Right cardiac atrium (tissue), 5 donors: ENCODE measurements at places on chromosomes 5 and 9.

GRCh38 chr5:109989994-109990722 lies 300.4 kb downstream of the MAN2A1 start:
- DNase-seq, result no peak

GRCh38 chr9:103904242-103904641 lies 189.9 kb upstream of the SMC2 start:
- no peak for DNase-seq

DNA sequence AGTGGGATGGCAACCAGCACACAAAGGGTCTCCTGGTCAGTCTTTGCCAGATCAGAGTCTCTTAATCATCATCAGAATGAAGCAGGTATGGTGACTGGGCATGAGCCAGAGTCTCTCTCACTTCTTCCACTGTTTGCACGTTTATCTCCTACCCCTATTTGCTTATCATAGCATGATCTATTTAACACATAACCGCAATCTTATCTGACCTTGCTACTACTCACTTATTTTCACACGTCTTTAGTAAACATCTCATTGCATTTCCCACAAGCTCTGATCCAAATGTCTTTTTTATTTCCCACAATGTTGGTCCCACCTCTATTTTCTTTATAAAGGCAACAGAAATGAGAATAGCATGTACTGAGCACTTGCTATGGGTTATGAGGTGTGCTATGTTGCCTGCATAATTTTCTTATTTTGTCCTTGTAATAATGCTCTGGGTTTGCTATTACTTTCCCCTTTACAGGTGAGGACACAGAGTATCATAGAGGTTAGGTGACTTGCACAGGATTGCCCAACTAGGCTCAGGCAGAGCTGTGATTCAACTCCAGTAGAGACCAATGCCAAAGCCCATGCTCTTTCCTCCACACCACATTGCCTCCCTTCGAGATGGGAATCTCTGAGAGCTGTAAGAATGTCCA lies 39.7 kb upstream of the IL7R start:
- no peak for DNase-seq

- peak; percentile 62 for DNase-seq
These were observed 48.2 kb upstream of the SARDH start for GRCh38 chr9:133786371-133786753.

GRCh38 chr9:88738709-88739108 lies 203.7 kb downstream of the NXNL2 start:
- no peak for DNase-seq

DNA sequence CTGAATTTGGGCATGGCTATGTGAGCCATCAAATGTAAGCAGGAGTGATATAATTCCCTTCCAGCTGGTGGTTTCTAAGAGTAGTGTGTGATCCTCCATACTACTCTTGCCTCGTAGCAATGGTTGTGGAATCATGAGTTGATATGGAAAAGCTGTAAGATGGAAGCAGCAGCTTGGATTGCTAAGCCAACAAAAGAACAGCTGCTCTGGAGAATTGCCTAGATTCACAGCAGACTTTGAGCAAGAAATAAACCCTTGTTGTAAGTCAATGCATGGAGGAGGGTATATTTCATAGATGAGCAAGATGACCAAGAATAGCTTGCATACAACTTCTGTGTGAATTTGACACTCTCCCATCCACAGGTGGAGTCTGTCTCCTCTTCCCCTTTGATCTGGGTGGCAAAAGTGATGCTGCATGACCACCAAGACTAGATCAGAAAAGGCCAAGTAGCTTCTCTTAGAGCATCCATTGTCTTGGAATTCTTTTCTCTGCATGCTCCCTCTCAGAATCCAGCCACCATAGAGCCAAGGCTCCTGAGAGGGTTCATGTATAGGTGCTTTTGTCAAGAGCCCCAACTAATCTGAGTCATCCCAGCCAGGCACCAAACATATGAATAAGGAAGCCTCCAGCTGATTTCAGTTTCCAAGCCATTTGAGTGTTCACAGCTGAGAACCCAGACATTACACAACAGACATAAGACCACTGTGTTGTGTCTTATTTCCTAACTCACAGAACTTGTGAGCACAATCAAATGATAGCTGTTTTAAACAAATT lies 79.0 kb downstream of the PRLR start:
- DNase-seq, result no peak

DNA sequence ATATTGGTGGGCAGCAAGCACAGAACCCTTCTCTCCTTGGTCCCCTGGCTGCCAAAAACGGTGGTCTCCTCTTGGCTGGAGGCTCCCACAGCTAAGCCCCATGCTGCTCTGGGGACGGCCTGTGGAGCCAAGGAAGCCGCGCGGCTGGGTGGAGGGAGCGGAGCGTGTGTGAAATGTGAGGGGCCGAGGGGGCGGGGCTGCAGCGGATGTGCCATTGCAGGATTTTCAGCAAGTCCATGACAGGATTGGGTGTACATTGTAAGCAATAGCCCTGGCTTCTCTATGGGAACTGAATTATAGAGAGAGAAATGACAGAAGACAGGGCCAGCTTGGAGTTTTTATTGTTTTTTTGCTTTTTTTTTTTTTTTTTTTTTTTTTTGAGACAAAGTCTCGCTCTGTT lies 336.5 kb downstream of the DIRAS2 start:
- no peak for DNase-seq

DNA sequence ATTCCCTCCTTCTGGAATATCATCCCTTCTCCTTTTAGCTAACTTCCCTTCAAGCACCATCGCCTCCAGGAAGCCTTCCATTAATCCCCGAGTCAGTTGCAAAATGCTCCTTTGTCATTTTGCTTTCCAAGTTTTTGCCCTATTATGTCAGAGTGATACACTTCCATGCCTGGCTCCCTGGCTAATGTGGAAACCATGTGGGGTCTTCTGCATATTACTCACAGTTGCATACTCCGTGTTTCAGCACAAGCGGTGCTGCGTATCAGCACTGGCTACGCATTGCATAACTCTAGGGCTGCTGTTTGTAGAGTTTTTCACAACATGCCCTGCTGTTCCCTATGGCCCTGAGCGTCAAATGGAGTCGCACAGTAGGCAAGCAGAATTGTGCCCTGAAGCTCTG lies 1.9 kb downstream of the TEX53 start:
- no peak for DNase-seq

GRCh38 chr9:35658968-35659220 lies 802 bp downstream of the CCDC107 start:
- peak; percentile 83 for DNase-seq

DNA sequence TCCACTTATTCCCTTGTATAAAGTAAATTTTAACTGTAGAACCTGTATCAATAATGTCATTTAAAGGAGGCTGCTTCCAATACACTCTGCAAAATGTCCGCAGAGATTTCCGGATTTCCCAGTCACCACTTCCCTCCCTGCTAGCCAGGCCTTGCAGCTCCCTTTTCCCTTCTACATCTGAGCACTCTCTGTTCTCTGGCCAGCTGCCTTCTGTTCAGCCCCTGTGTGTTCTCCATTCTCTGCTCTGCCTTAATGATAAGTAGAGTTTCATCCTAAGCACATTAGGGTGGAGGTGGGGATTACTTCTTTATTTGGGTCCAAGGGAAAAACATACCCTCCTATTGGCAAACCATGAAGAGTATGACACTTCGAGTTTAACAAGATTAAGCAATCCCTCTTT lies 719.6 kb upstream of the WWC1 start:
- DNase-seq, result no peak

GRCh38 chr9:68631811-68632210 lies 73.2 kb upstream of the PIP5K1B start:
- DNase-seq, result no peak

GRCh38 chr5:129078660-129079059 lies 15.9 kb upstream of the ISOC1 start:
- no peak for DNase-seq

DNA sequence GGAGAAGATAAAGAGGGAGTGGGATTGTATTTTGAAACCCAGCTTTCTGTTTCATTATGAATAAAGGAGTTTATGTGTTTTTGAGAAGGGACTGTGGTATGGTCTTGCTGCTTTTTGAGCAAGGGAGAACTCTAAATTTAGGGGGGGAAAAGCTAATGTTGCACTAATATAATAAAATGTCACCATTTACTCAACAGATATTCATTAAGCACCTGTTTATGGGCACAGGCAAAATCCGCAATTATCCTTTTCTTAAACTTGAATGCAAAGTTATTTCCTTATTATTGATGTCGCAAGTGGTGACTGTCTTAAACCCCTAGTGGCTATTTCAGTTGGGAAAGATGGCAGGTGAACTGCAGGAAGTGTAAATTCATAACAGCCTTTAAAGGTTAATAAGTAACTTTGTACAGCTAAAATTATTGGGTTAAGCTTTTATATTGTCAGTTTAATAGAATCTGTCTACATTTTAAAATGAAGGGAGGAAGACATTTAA lies 1.5 kb downstream of the CDC42SE2 start:
- DNase-seq, result no peak

DNA sequence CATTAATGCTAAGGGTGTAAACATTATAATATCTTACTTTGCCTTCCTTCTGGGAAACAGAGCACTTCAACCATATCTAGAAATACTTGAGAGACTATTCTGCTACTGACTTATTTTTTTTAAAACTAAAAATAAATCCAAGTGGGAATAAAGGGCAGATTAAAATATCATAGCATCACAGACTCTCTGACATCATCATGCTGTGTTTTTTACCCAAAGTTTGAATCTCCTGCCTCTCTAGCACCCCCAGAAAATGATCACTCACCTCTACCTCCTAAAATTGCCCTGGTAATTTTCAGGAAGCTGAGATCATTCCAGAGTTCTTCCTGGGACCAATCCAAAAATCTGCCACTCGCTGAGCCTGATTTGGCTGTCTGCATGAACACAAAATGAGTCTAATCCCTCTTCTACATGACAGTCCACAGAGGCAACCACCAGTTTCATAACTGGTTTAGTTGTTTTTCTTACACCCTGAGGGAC lies 813.8 kb upstream of the DMAC1 start:
- DNase-seq, result no peak

- no peak for DNase-seq
These were observed 223.2 kb upstream of the PANK3 start for GRCh38 chr5:168802337-168802736.

DNA sequence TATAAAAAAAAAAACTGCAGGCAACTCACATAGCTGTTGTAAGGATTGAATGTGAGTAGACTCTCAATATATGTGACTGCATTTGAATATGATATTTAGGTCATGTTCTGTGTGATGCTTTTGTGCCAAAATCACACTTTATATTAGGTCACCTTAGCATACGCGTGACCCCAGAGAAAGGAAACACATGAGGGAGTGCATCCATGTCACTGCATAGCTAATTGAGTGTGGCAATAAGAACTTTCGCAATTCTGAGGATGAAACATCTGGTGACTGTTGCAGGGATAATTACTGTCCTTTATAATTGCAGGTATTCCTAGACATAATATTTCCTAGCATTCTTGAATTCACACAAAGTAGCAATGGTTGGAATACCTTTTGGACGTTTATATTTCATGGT lies 459.5 kb upstream of the KLF4 start:
- DNase-seq, result no peak

DNA sequence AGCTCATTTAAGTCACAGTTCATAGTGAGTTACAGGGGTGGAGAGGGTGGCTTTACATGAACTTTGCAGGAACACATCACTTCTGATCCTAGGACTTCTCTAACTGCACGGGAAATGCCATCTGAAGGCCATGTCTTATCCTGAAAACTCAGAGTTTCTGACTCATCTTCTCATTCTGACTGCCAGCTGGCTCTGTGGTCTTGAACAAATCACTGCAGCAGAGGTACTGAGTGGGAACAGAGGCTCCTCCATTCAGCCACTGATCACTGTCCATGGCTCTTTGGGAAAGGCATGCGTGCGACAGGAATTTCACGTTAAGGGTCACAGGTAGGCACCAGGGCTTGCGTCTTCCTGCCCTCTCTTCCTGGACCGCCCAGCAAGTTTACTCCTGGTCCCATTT lies 114.6 kb upstream of the LRRTM2 start:
- DNase-seq, result no peak

GRCh38 chr9:133320421-133320881 lies 15.5 kb downstream of the SURF6 start:
- DNase-seq, result no peak

- DNase-seq, result no peak
These were observed 9.9 kb upstream of the HMCN2 start for GRCh38 chr9:130255631-130256134.

- no peak for DNase-seq
These were observed 16.7 kb downstream of the PIK3R1 start for GRCh38 chr5:68232277-68232676.

- DNase-seq, result no peak
These were observed 484.7 kb downstream of the IRX1 start for GRCh38 chr5:4080370-4080769.

DNA sequence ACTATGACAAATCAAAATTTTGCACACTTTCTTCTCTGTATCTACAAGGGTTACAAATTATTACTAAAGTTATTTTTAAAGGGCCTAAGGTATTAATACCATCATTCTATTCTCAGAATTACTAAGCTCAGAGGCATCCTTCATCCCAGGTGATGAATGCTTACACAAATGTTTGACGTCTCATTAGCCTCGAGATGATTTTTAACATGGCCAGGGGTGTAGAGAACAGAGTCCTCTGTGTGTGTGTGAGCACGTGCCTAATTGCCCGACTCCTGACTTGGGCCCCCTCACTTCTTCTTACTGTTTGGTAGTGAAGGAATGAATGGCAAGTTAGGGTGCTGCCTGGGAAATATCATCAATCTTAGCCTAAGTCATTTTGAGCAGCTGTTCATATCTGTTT lies 221.1 kb downstream of the ENC1 start:
- no peak for DNase-seq

- DNase-seq, result peak; percentile 46
These were observed 75.4 kb downstream of the OSMR start for GRCh38 chr5:38921174-38921573.

- no peak for DNase-seq
These were observed 58.0 kb upstream of the FSD1L start for GRCh38 chr9:105389796-105390195.

DNA sequence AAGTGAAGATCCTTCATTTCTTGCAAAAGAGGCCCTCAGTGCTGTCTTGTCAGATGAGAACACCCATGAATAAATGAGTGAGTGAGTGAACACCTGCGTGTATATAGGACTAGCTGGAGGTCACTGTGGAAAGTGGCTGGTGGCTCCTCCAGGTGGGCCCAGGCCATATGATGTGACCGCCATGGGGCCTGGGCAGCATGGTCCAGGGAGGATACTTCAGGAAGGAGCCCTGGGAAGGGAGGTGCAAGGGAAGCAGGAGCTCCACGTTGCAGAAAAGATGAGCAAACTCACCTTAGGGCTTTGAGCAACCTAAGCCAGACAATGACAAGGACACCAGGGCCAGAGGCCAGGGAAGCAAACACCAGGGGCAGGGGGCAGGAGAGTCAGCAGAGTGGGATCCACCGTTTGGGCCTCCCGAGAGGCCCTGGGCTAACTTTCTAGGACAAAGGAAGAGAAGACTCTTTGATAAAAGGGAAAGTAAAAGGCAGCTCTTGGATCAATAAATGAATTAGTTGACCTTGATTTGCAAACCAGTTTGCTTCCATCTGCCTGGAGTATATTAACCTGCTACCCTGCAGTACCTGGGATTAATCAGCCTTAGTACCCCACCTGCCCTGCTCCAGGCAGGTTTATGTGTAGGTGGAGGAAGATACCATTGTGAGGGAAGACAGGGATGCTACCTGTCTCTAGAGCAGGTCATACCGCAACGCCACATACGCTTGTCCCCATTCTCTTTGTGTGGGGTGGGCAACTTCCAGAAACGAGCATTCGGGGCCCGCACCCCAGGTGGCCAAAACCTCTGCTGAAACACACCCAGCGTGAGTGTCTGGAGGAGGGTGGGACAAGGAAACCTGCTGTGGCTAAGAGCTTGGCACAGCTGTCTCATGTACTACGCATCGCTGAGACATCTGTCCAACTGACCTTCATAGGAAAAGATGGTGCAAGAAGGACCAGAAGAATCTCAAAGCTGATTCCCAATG lies 51.4 kb upstream of the OLFM1 start:
- DNase-seq, result no peak

GRCh38 chr9:78468231-78468630 lies 171.3 kb downstream of the PSAT1 start:
- DNase-seq, result no peak
